ENCODE measurements at places on chromosomes 11 and 22. TPM values are rescaled to one million over a fixed set of nuclear protein-coding genes. Genes with fewer than 3 reads are reported as not detected.
A peak's percentile ranks its signal among the peaks of the same experiment; 100 is the strongest.

Gene NXPE4
- not detected for total RNA-seq

Gene CCDC81
- total RNA-seq = 0.74 TPM

Gene RIBC2
- total RNA-seq = 0.71 TPM

Gene TSPAN18
- total RNA-seq = 80.4 TPM

Gene FAM180B
- total RNA-seq = not detected

Gene SLC22A6
- total RNA-seq = not detected

Gene FBLN1
- total RNA-seq = 184 TPM

Gene SLC5A1
- not detected for total RNA-seq

Gene EFCAB6
- total RNA-seq = 0.96 TPM

Gene KLHL35
- 41.4 TPM for total RNA-seq

GRCh38 chr22:27596133-27596870 lies 205.3 kb downstream of the MN1 start:
- no peak overlapping the region for H3K4me3 ChIP-seq
- H3K4me1 ChIP-seq = no peaks in the 10 kb centered on the region
- no peaks in the 10 kb centered on the region for H3K36me3 ChIP-seq
- H3K27ac ChIP-seq = no peak overlapping the region

GRCh38 chr22:22767876-22768602 lies 119.6 kb upstream of the IGLL5 start:
- no peaks in the 10 kb centered on the region for H3K4me1 ChIP-seq
- no peak overlapping the region for H3K27ac ChIP-seq
- H3K36me3 ChIP-seq = peaks cover 4% of the 10 kb centered on the region
- H3K4me3 ChIP-seq = no peak overlapping the region

- DNase-seq = peak; percentile 45
- H3K27me3 ChIP-seq = peaks cover 9% of the 10 kb centered on the region
- peak overlapping the region; percentile 90 for H3K27ac ChIP-seq
- H3K36me3 ChIP-seq = no peaks in the 10 kb centered on the region
- H3K4me1 ChIP-seq = peaks cover 71% of the 10 kb centered on the region
- H3K4me3 ChIP-seq = peak overlapping the region; percentile 82
Measured at GRCh38 chr11:57776031-57776521, 14.5 kb downstream of the CTNND1 start.

DNA sequence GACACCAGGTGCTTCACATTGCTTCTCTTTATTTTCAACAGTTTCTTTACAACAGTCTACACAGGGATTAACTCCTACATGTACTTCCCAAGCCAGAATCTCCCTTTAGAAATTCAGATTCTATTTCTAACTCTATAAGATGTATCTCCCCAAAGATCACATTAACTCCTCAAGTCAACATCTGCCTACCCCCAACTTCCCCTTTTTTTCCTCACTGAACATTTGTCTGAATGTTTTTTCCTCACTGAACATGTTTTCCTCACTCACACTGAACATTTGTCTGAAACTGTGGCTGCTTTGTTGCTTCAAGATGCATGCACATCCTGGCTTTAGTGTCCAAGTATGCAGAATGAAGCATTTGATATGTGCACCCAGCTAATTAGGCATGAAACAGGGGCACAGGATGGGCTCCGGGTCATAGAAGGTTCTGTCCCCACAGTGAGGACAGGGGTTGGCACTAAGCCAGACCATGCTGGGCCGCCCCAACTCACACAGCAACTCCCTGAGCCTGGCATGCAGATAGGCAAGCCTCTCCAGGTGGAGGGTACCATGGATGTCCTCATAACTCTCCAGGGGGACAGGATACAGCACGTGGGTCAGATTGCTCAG lies 11.3 kb downstream of the PRAME start:
- no peak overlapping the region for H3K27ac ChIP-seq
- no peak overlapping the region for H3K4me3 ChIP-seq
- no peak for DNase-seq
- peaks cover 6% of the 10 kb centered on the region for H3K36me3 ChIP-seq
- H3K27me3 ChIP-seq = peaks cover 6% of the 10 kb centered on the region

GRCh38 chr11:69006816-69007215 lies 6.2 kb downstream of the MRGPRF start:
- peaks cover 4% of the 10 kb centered on the region for H3K27me3 ChIP-seq
- no peaks in the 10 kb centered on the region for H3K36me3 ChIP-seq
- H3K4me1 ChIP-seq = peaks cover 8% of the 10 kb centered on the region
- DNase-seq = no peak

- H3K27ac ChIP-seq = no peak overlapping the region
- no peaks in the 10 kb centered on the region for H3K36me3 ChIP-seq
- H3K4me1 ChIP-seq = no peaks in the 10 kb centered on the region
- H3K27me3 ChIP-seq = peaks cover 2% of the 10 kb centered on the region
Measured at GRCh38 chr11:62957147-62957546, 27.6 kb downstream of the SLC22A6 start.

DNA sequence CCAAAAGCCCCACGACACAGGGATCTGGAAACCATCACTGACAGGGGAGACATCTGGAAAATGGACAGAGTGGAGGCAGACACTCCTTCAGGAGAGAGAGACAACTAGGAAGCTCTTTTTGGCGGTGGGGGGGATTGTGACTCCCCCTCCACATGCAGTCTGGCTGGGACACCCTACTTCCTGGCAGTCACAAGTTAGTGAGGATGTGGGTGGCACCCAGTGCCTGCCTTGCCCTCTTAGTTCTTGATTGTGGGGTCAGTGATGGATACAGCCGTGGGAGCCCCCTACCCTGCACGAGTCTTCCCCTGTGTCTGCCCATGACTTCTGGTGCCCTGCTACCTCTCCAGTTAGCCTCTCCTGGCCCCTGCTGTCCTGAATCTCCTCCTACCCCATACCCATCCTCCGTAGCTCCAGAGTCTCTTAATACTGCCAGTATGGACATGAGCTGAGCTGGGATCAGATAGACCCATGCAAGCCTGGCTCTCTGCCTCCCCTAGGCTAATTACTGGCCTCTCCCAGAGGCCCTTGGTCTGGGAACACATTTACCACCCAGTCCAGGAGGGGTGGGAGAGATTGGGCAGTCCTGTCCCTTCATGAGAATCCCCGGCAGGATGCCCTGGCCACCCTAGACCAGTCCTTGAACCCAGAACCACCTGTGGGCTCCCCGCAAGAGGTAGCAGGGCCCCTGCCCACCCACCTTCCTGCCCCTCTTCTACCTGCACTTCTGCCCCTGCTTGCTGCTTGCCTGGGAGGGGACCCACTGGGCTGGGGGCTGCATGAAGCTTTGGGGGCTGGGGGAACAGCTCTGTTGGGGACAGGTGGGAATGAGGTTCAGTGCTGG lies 22.8 kb downstream of the RHBDD3 start:
- peak; percentile 1 for DNase-seq
- peaks cover 5% of the 10 kb centered on the region for H3K36me3 ChIP-seq
- no peaks in the 10 kb centered on the region for H3K4me1 ChIP-seq
- H3K4me3 ChIP-seq = no peak overlapping the region

DNA sequence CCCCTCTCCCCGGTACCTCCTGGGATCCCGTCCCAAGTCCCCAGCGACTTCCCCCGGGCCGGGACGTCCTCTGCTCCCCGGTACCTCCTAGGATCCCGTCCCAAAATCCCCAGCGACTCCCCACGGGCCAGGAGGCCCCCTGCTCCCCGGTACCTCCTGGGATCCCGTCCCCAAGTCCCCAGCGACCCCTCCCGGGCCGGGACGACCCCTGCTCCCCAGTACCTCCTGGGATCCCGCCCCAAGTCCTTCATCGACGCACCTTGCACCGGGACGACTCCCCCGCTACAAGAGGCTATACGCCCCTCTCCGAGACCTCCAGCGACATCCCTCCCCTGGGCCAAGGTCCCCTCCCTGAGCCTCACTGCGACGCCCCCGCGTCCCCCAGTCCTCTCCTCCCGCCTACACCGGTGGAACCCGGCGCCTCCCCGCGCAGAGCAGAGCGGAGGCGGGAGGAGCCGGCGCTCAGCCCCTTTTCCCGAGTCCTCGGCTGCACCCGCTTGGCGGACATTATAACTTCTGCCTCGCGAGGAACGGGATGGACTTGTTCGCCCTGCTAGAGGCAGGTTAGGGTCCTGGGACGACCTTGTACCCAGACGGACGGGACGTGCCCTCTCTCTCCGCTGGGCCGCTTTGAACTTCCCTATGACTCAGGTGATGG lies 912 bp downstream of the KREMEN1 start:
- peaks cover 14% of the 10 kb centered on the region for H3K4me1 ChIP-seq
- H3K36me3 ChIP-seq = no peaks in the 10 kb centered on the region
- H3K4me3 ChIP-seq = peak overlapping the region; percentile 76
- peaks cover 9% of the 10 kb centered on the region for H3K27me3 ChIP-seq

GRCh38 chr11:69915501-69916250 lies 96.5 kb upstream of the FGF3 start:
- no peak overlapping the region for H3K27ac ChIP-seq
- H3K36me3 ChIP-seq = no peaks in the 10 kb centered on the region
- DNase-seq = peak; percentile 92
- H3K4me1 ChIP-seq = no peaks in the 10 kb centered on the region

DNA sequence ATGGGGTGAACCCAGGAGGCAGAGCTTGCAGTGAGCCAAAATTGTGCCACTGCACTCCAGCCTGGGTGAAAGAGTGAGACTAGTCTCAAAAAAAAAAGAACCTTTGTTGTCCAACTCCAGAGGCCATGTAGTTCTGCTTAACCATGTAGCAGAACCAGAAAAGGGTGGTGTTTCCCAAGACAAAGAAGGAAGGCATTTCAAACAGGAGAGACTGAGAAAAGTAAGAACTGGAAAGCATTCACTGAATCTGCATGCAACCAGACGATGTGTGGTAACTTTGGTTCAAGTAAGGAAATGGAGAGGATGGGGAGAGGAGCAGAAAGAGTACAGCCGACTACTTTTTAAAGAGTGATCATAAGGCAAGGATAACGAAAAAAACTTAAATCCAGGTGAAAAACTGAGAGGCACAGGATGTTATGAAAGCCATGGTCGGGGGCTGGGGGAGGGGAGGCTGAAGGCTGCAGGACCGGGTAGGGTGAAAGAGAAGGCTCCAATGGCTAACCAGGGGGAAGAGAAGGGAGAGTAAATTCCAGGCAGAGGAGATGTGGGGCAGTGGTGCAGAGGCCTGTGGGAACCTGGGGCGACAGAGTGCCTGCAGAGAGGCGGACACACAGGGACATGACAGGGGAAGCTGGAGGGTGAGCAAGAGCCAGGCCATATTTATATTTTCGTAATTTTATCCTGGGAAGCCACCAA lies 48.8 kb downstream of the MAPK1 start:
- H3K27me3 ChIP-seq = peaks cover 7% of the 10 kb centered on the region
- no peak for DNase-seq

DNA sequence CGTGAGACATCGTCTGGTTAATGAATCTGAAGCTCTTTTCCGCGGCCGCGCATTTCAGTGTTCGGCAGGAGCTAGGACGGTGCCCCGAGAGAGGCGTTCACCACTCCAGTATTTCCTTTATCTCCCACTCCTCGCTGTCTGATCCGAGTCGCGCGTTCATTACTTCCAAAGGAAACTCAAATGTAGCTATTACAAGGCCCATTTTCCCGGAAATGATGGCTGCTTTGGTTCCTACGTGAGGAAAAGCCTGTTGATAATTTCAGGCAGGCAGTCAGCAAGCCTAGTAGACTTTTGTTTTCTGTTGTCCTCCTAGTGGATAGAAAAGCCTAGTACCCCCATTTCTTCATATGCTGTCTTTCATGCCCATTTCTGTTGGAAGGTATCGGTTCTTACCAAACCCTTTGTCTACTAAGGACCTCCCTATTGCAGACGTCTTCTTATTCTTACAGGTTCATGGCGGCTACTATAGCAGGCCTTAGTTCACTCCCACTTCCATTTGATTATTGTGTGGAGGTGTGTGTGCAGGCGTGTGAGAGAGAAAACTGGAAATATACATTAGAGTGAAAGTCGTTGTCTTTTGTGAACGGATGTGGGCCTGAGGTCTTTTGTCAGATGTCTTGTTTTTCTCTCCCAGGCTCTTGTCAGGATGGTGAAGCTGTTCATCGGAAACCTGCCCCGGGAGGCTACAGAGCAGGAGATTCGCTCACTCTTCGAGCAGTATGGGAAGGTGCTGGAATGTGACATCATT lies 737 bp downstream of the RBM4 start:
- H3K27me3 ChIP-seq = peaks cover 16% of the 10 kb centered on the region
- H3K4me3 ChIP-seq = peak overlapping the region; percentile 93

- no peaks in the 10 kb centered on the region for H3K36me3 ChIP-seq
- peaks cover 15% of the 10 kb centered on the region for H3K27me3 ChIP-seq
- H3K4me3 ChIP-seq = peak overlapping the region; percentile 68
Measured at GRCh38 chr22:22168190-22168940, 76.2 kb upstream of the VPREB1 start.

DNA sequence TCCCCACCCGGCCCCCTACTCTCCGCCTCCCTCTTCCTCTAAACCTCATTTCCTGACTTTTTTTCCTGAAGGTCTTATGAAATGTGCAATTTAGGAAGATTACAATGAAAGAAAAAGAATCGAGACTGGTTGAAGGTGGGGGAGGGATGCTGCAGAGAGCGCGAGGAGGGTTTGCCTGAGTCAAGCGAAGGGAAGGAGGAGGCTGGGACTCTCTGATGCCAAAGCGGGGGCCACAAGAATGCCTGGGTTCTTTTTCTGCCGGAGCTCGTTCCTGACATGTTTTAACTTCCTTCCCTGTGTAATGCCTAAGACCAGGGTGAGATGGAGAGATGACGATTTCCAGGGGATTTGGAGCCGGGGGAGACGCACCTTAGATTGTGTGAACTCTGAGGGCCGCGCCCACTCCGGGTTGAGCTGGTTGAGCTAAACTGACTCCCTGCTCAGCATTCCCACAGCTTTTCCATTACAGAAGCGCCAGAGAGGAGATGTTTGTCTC lies 270.5 kb upstream of the SORL1-AS1 start:
- peak overlapping the region; percentile 96 for H3K27ac ChIP-seq
- H3K27me3 ChIP-seq = peaks cover 5% of the 10 kb centered on the region
- H3K4me1 ChIP-seq = peaks cover 3% of the 10 kb centered on the region
- H3K36me3 ChIP-seq = peaks cover 12% of the 10 kb centered on the region
- peak; percentile 41 for DNase-seq

DNA sequence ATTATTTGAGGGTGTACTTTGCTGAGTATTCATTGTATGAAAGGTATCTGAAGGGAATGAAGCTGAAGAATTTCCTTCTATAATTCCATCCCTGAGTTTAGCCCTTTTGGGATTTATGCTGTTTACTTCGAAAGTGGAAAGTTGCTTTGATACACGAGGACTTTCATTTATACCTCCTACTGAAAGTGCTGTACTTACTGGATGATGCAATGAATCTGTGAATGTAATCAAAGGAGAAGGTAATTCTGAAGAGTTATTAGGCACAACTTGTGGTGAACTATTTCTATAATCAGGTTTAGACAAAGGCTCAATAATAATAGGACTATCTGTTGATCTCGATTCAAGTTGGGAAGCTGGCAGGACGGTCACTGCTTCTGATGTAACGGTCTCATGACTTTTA lies 19.8 kb downstream of the ZNF280B start:
- H3K4me1 ChIP-seq = no peaks in the 10 kb centered on the region
- H3K27ac ChIP-seq = no peak overlapping the region
- H3K27me3 ChIP-seq = no peaks in the 10 kb centered on the region
- DNase-seq = no peak

- H3K4me1 ChIP-seq = no peaks in the 10 kb centered on the region
- H3K36me3 ChIP-seq = peaks cover 6% of the 10 kb centered on the region
- H3K27ac ChIP-seq = no peak overlapping the region
Measured at GRCh38 chr11:13429288-13429687, 33.7 kb downstream of the BTBD10 start.

GRCh38 chr11:31895926-31896325 lies 84.8 kb upstream of the PAX6 start:
- no peaks in the 10 kb centered on the region for H3K36me3 ChIP-seq
- DNase-seq = no peak
- H3K27ac ChIP-seq = no peak overlapping the region
- H3K4me3 ChIP-seq = no peak overlapping the region
- H3K4me1 ChIP-seq = no peaks in the 10 kb centered on the region

- H3K27me3 ChIP-seq = no peaks in the 10 kb centered on the region
- H3K36me3 ChIP-seq = no peaks in the 10 kb centered on the region
- no peaks in the 10 kb centered on the region for H3K4me1 ChIP-seq
- H3K4me3 ChIP-seq = no peak overlapping the region
Measured at GRCh38 chr11:13043912-13044628, 35.0 kb downstream of the RASSF10 start.
